Naive thymus-derived CD8-positive, alpha-beta T cell (primary cell): ENCODE measurements at places on chromosomes 5 and 9. TPM values are rescaled to one million over a fixed set of nuclear protein-coding genes. Genes with fewer than 3 reads are reported as not detected.

PCDHB9 gene
- not detected for total RNA-seq

DNA sequence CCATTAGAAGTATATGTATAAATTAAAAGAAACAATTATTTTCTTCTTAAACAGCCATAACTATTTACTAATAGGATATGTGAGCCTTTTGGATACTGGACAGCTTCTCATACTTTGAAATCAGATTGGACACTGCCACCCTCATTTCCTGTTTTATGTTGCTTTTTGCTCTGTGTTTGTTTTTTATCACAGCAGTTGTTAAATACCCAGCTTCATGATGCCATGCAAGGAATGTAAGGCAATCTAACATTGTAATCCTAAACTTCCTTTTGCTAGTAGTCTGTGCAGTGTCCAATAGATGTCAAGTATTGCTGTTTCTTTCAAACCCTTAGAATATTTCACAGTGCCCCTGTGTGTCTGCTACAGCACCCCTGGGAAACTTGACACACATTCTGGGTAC lies 56.2 kb downstream of the CNTLN start:
- no peak for DNase-seq

DNA sequence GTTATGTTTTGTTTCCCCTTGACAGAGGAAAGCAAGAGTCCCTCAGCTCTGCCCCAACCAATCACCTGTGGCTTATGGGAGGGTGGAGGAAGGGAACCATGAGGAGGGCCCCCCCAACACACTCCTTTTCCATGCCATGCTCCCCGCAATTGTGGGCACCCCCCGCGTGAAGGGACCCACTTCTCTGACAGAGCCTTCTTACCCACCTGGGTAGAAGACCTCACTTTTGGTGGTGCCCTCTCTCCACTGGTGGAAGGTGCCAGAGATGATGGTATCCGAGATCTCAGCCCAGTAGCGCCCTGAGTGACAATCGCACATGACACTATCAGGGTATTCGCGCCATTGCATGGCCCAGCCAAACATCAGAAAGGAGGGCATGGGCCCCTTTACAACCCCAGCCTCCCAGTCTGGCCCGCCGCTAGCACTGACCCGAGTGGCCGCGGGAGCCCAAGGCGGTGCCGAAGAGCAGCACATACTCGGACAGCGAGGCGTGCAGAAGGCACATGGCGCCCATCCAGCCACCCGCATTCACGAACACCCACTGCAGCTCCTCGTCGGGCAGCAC lies 714 bp downstream of the SIGMAR1 start:
- no peak for DNase-seq

- no peak for DNase-seq
Observed at GRCh38 chr5:2696156-2696807, 55.2 kb downstream of the IRX2 start.

- no peak for DNase-seq
Observed at GRCh38 chr5:20109326-20109725, 121.3 kb upstream of the CDH18 start.

ADCY2 gene
- total RNA-seq: not detected
